Eye (tissue), 1 donor: ENCODE measurements at places on chromosomes 2 and 18.

GRCh38 chr2:102788216-102788884, 26.5 kb downstream of the TMEM182 start:
- DNase-seq: no peak

GRCh38 chr2:9299161-9300100, 92.8 kb downstream of the ASAP2 start:
- DNase-seq: no peak

DNA sequence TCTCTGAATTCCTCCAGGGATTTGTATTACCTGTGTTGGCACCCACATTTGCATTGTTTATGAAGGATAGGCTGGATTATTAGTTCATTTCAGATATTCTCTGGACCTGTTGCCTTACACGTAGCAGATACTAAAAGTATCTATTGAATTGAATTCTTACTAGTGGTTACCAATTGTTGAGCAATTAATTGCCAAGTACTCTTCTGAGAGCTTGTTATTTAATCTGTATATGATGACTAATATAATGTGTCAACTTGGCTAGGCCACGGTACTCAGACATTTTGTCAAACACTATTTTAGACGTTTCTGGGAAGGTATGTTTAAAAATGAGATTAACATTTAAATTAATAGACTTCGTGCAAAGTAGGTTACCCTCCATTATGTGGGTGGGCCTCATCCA, 2.5 kb upstream of the SPP2 start:
- no peak for DNase-seq

DNA sequence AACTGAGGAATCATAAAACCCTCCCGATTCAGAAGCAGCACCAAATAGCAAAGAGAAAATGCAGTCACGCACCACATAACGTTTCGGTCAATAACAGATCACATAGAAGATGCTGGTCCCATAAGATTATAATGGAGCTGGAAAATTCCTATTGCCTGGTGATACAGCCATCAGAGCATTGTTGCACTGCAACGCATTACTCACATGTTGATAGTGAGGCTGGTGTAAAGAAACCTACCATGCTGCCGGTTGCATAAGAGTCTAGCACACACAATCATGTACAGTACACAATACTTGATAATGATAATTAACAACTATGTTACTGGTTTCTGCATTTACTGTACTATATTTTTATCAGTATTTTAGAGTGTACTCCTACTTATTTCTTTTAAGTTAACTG, 32.5 kb downstream of the RNF152 start:
- DNase-seq: no peak

DNA sequence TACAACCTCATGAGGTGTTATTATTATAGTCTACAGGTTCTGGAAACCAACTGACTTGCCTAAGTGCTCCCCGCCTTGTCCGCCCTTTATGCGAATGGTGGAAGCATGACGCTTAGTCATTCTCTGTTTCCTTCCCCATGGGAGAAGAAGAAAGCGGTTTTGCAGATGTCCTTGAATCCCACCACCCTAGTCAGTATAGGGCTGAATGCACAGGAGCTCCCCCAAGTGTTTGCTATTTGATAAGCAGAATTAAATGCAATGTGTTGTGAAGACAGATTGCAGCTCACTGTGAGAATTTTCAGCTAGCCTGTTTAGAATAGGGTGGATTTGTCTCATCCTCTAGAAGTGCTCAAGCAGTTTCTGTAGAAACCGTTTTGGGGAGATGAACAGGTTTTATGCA, 652.0 kb downstream of the DCC start:
- peak; percentile 30 for DNase-seq

- DNase-seq: no peak
Observed at GRCh38 chr2:137255990-137256389, 490.6 kb downstream of the THSD7B start.

- DNase-seq: peak; percentile 75
Observed at GRCh38 chr2:170822290-170823087, 5.8 kb downstream of the GAD1 start.

- no peak for DNase-seq
Observed at GRCh38 chr18:55497825-55498403, 90.1 kb downstream of the TCF4 start.

- no peak for DNase-seq
Observed at GRCh38 chr2:201761101-201761500, 19.6 kb downstream of the ALS2 start.

DNA sequence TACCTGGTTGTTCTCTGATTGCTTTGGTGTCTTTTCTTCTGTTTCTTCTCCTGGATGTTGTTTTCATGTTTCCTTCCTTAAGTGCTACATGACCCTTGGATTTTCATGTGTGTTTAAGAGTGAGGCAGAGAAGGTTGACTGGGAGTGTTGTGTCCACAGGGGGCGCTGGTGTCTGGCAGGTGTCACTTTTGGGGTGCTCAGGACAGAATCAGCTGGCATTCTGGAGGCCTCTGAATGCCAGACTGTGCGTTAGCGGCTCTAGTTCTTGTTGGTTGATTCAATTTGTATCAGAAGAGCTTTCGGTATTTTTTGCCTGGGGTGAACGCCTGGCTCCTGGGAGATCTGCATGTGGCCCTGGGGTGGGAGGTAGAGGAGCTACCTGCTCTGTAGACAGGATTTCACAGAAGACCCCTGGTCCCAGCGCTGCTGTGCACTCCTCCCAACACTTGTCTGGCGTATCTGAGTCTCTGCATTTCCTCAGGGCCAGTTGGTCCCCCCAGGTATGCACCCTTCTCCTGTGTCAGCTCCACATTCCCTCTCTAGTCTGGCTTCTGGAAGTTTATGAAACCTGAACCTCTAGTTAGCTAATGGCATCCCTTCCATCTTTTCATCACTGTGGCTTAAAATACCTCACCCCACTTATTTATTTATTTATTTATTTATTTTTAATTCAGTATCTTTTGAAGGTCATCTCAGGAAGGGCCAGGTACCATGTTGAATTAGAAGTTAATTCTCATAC, 1.1 kb downstream of the GREB1 start:
- DNase-seq: no peak

DNA sequence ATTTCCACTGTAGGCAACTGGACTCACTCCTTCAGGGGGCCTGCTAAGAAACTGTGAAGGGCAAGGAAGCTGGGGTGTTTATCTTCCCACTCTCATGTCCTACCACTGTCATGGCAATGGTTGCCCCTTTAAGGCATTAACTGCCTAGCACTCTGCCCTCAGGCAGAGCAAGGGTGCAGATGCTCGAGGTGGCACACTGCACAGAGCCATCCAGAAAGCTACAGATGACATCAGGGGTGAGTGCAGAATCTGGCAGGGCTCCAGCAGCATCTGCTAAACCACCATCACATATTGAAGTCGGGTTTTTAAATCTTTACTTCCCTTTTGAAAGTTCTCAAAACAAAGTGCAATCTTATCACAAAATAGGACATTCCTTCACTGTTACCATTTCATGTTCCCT, 75.4 kb downstream of the RAPGEF4 start:
- DNase-seq: no peak
